Right cardiac atrium (tissue), 5 donors: ENCODE measurements at places on chromosomes 2 and 18. TPM values are rescaled to one million over a fixed set of nuclear protein-coding genes. Genes with fewer than 3 reads are reported as not detected.

Gene MDH1B
- total RNA-seq = 1.8 TPM

Gene AMER3
- total RNA-seq = not detected

Gene CPLX4
- not detected for total RNA-seq

Gene EMILIN1
- total RNA-seq = 34.6 TPM

- DNase-seq = no peak
Measured at GRCh38 chr2:113149553-113150257, 22.3 kb downstream of the IL1RN start.

- no peak for DNase-seq
Measured at GRCh38 chr2:30373881-30374302, 73.2 kb upstream of the LCLAT1 start.

GRCh38 chr2:44555700-44556099 is 194.0 kb downstream of the CAMKMT start:
- DNase-seq = no peak

DNA sequence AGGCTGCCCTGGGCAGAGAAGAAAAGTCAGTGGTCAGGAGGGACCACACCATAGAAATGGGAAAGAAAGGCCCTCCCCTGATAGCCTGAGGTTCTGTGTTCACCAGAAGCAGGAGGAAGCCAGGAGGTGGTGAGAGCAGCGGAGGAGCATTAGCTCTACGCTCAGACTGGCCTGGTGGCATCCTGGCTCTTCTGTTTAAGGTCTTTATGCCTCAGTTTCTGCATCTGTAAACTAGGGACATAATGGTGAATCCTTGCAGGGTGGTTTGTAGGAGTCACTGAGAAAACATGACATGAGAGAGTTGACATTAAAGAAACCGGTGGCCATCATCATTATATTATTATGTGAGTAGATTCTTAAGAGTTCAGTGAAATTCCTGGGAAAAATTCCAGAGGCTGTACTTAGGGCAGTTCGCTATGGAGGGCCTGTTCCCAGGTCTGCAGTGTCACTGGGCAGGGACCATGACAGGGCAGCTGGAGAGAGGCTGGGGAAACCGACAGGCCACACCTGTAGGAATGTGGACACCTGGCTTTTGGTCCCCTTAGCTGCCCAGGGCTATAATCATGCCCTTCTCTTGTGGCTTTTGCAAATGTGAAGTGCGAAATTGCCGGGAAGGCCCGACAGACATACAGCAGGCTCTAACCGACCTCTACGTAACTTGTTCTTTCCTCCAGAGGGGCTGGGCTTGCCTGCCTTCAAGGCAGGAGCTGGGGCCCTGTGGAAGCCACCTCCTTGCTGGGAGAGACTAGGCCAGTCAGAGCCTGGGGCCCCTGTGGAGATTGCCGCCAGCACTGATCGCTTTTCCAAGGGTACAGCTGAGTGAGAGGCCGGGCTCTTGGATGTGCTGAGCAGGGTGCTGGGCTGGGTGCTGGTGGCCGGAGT is 31.0 kb downstream of the GLI2 start:
- DNase-seq = peak; percentile 55

DNA sequence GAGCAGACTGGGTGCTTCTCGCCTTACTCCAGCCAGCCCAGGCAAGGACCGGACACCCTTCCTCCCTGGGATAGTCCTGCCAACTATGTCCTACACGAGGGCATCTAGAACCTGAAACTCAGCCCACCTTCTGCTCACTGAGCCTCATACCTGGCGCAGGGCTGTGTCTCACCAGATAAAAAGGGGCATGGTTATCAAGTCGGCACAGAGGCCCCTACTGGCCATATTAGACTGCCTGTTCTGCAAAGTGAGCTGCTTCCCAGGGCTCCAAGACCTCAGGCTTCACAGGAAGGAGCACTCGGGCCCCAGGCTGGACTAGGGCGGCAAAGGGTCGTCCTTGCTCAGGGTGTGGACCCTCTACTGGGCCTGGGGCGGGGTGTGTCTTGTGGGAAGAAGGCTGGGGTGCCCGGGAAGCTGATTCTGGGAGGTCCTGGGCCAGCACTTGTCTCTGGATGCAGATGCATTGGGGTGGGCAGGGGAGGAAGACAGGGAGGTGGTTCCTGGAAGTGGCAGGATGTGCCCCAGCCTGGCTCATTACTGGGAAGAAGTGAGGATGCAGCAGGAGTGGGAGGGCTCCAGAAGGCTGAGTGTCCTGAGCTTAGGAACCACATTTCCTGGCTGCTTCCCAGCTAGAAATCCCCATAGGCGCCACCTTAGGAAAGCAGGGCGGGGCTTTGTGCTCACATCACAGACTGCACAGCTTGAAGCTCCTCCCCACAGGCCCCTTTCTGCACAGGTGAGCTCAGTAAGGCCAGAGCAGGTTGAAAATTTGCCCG is 19.6 kb downstream of the EHD3 start:
- DNase-seq = no peak

DNA sequence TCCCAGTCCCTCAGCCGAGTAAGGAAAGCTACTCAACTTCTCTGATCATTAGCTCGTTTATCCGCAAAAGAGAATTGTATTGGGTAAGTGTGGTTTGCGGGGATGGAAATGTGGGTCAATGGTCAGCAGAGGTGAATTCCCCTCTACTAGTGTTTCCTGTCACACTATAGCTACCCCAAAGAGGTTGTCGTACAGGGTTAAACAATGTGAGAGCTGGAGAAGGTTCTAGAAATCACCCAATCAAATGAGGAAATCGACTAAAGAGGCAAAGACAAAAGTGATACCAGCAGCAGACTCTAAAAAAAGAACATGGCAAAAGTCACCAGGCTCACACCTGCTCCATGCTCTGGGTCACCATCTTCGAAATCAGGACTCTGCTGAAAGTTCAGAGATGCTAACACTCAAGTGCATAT is 144.7 kb upstream of the ITGA4 start:
- DNase-seq = no peak

DNA sequence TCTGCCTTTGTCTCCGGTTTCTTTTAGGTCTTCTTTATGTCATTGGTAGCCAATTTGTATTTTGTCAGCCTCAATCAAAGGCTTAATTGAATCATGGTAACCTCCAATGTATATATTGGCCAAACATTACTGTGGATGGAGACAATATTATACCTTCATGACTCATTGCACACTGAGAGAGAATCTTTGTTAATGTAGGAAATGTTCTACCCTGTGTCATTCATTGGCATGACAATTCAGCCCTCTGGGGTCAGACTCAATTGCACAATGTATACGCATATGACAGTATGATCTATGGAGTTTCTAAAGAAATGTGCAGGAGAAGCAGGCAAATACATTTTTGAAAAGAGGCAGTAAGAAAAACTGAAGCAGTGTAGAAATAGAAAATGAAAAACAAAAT is 162.6 kb downstream of the PDE11A start:
- no peak for DNase-seq

DNA sequence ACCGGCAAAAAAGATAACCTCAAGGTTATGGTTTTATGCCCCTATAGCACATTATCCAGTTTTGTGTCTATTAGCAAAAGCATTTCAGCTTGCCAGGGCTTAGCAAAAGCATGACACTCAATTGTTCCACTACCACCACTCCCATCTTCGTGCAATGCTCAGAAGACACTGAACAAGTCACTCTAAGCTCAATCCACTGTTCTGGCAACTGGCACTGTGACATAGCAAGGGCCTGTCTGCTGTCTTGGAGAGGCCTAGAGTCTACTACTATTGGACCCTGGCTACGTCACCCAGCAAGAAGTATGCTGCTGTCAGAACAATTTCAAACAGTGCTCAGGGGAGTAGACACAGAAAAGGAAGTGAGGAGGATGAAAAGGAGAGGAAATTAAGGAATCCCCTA is 103.5 kb upstream of the PPP1CB start:
- DNase-seq = no peak

DNA sequence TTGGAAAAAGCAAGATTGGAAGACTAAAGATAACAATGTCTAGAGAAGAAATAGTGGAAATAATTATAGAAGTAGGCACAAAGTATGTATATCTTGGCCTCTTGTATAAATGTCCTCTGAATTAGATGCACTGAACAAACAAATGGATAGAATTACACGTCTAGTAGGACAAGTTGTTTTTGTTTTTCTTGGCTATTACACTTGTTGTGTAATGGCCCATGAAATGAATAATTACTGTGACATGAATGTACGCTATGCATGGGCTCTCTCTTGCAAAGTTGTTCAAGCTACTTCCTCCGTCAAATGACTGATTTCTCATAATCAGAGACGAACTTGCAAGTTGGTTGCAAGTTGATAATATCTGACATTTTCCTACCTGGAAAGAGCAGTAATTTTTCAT is 126.2 kb downstream of the PDE1A start:
- DNase-seq = no peak
